ENCODE measurements at places on chromosomes 1 and 21.

DNA sequence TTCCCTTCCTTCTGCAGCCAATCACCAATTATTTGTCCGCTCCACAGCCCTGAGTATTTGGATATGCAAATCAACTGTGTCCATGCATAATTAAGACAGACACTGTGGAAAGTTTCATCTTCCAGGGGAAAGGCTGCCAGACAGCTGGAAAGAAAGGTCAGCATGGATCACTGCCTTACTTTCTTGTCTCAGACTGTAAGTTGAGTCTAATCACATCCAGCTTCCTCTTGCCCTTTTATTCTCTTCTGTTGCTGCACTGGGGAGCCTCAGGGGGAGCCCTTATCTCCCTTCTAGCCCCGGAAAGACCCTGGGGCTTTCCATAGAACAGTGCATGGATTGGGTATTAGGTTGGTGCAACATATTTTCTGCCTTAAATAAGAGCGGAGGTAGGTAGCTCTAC lies 182.9 kb downstream of the OMA1 start:
- no peak for DNase-seq

- peak; percentile 23 for DNase-seq
Measured at GRCh38 chr1:109240158-109241152, 8.9 kb upstream of the CELSR2 start.

DNA sequence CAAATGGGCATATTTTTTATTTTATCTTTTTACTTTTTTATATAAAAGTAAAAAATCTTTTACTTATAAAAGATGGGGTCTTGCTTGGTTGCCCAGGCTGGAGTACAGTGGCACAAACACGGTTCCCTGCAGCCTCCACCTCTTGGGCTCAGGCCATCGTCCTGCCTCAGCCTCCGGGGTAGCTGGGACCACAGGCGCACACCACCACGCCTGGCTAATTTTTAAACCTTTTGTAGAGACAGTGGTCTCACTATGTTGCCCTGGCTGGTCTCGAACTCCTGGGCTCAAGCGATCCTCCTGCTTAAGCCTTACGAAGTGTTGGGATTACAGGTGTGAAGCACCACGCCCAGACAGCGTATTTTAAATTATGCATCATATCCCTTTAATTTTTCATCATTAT lies 986 bp downstream of the H6PD start:
- no peak for DNase-seq

DNA sequence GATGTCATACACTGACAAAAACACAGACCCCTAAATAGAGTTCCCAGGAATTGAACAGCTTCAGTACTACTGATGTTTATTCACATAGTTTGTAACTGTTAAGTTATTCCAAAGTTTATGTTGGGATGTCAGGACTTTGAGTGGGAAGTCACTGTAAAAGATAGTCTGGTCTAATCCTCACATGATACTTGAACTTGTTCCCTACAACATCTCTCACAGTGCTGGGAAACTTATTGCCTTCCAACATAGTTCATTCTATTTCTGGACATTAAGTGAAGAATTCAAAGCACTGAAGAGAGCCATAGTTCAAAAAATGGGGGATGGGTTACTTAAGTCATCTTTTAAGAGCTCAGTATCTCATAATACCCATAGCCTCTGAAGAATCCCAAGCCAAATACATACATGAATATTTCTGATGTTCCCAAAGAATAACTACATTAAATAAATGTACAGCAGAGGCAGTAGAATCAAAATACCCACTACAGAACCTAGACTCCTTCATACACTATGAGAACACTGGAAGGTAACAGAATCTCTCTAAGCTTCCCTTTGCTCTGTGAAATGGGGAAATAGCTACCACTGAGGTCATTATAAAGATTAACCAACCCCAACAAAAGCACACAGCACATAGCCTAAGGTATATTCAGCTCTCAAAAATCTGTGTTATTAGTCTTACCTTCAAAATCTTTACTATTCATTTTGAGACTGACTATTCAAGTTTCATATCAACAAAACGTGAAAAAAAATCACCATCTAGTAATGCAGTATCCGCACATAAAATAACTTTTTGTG lies 81.4 kb downstream of the ESRRG start:
- no peak for DNase-seq

DNA sequence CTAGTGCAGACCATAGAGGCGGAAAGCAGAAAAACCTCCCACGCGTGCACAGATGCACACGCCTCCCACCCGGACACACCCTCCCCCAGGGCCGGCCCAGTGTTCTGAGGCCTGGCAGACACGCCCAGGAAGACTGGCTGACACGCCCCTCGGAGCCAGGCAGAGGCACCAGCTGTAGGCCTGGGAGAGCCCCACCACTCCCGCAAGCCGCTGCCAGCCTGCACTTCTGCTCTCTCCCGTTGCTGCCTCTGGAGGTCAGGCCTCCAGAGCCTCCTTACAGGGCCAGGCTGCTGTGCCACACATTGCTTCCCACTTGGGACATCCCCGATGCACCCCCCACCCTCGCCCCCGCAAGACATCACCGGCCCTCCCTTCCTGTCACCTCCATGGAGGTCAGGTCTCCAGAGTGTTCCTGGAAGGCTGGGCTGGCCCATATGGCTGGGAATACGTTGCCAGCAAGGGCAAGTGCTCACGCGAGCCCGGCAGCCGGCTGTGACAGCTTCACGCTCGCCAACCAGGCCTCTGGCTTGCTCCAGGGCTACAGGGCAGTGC lies 40.4 kb downstream of the CASZ1 start:
- DNase-seq: peak; percentile 15

- DNase-seq: no peak
Measured at GRCh38 chr1:82807563-82807962, 1006.8 kb downstream of the ADGRL2 start.

DNA sequence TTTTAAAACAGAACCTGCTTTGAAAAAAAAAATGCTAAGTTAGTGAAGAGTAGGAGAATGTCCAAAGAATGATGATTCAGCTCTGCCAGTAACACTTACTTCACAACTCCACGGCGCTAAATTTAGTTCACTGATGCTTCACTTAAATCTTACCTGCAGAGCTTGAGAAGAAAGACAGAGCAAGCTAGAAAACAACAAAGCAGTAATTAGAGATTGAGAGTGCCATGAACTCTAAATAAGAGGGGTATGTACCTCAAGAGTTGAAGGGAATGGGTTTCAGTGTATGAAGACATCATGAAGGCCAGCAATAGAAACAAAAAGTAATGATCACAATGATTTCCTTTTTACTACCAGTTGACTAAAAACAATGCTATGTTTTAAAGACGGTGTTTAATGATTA lies 32.8 kb downstream of the EPRS1 start:
- no peak for DNase-seq

- no peak for DNase-seq
Measured at GRCh38 chr1:15838721-15839120, 8.8 kb upstream of the SPEN start.

DNA sequence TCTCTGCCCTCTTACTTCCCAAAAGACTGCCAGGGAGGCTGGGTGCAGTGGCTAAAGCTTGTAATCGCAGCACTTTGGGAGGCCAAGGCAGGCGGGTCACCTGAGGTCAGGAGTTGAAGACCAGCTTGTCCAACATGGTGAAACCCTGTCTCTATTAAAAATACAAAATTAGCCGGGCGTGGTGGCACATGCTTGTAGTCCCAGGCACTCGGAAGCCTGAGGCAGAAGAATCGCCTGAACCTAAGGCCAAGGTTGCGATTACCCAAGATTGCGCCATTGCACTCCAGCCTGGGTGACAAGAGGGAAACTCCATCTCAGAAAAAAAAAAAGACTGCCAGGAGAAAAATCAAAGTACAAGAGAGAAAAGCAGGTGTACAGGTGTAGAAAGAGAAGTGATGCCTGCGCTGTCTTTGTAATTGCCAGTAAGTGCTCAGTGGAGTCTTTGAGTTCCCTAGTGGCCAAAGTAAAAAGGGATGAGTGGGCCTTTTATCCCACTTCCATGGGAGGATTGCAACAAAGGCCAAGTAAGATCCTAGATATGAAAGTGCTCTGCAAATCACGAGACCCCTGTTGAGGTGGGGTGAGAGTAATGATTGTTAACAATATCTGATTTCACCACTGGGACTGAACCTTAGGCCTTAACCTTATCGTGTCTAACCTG lies 94.7 kb upstream of the WNT4 start:
- DNase-seq: no peak

GRCh38 chr1:188433425-188433824 lies 1604.7 kb downstream of the PLA2G4A start:
- no peak for DNase-seq

GRCh38 chr21:15437883-15438282 lies 291.9 kb upstream of the USP25 start:
- no peak for DNase-seq

DNA sequence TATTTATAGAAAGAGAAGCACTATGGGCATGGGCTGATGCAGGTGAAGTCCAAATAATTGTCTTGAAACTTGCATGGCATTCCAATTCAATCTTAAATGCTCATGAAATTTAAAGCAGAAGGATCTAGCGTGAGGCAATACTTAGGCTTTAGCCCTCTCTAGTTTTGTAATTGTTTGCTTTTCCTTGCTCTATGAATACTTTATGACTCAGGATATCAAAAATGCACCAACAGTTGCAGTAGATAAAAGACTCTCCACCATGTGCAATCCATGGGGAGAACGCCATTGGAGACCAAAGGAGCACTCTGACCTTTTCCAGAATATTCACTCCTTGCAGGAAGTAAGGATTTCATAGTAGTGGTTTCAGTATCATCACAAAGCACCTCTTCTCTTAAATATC lies 436.4 kb downstream of the LRRIQ3 start:
- no peak for DNase-seq

- DNase-seq: peak; percentile 33
Measured at GRCh38 chr1:110880708-110881374, 7.9 kb downstream of the CD53 start.

GRCh38 chr21:39954570-39954969 lies 87.3 kb downstream of the PCP4 start:
- no peak for DNase-seq

DNA sequence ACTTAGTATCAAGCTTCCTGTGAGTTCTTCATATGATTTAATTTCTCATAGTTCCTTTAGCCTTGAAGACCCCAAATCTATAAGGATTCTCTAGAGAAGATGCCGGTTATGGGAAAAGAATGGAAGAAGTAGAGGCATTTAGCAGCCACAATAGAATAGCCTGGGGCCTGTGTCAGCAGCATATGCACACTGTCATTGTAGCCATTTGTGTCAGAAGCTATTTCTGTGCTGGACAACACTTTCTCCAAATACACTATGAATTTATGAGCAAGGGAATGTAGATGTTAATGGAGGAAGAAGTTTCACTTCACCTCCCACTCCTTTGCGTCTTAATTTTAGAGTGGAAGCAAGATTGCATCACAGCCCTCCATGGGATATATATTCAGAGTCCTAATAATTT lies 17.4 kb downstream of the JAM2 start:
- no peak for DNase-seq

DNA sequence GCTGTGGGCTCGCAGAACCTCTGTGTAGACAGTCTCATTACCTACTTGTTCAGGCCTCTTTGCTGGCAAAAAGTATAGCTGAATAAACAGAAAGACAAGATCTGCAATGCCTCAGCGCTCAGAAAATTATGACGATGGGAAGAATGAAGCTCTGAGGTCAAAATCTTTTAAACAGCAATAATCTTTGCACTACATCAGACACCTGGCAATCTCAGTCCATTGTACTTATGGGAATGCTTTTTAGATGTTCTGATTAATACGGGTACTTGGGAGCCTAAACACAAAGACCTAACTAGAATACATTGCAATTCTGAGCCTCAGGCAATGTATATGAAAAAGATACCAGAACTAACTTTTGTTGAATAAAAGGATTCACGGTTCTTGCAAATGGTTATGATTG lies 410.7 kb downstream of the SMYD3 start:
- DNase-seq: no peak

- DNase-seq: no peak
Measured at GRCh38 chr1:13702425-13703127, 2.6 kb downstream of the PRDM2 start.

- no peak for DNase-seq
Measured at GRCh38 chr1:169117599-169117998, 11.1 kb downstream of the ATP1B1 start.

DNA sequence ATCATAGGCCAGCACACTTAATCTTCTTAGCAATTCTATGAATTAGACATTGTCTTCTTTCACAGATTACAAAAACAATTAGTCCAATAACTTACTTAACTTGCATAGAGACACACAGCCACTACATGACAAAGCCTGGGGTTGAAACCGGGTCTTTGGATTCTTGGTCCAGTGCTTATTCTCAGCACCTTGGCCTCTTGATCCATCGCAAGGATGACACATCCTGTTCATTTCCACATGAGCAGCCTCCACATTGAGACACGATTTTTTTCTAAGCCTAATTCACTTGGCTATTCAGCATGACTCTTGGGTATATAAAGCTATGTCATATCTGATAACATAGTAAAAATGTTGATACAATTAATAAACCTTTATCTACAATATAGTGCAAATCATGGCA lies 221.0 kb upstream of the FOXD3 start:
- DNase-seq: no peak

- DNase-seq: no peak
Measured at GRCh38 chr1:218775501-218776021, 398.1 kb upstream of the LYPLAL1 start.

DNA sequence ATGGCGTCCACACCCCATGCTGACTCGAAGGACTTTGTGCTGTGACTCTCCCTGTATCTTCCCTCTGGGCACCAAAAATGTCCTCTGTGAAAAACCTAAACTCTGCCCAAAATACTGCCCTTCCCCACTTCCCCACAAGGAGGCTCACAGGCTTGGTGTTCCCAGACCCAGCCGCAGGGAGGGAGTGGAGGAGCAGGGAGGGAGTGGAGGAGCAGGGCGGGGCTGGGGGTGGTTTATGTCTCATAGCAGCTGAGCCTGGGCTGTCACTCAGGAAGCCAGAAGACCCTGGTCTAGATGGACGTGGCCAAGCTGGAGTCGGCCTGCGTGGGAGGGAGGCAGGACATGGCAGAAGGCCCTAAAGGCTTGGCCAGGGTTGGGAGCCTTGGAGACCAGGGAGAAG lies 461.7 kb downstream of the PTPRU start:
- DNase-seq: no peak

DNA sequence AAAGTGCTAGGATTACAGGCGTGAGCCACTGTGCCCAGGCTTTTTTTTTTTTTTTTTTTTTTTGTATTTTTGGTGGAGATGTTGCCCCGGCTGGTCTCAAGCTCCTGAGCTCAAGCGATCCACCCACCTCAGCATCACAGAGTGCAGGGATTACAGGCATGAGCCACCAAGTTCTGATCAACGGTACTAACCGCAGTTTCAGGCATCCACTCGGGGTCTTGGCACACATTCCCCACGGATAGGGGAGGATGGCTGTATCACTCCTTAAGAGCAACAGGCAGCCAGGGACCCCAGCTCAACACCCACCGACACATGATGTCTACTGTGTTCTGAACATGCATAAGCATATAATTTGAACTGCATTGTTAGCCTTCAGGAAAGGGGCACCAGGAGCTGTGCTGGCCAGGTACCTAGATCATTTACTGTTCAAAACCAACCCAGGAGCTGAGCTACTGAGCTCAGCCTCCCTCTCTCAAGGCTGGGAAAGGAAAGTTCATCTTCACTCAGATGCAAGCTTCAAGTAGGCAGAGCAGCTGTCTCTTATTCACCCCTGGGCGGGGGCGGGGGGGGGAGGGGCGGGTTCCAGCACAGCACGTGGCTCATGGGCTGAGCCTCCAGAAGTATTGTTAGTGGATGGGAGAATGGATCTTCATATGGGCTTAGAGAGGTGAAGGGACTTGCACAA lies 24.7 kb downstream of the CAPZB start:
- no peak for DNase-seq

GRCh38 chr1:25816112-25816718 lies 3.5 kb upstream of the MTFR1L start:
- no peak for DNase-seq

- DNase-seq: no peak
Measured at GRCh38 chr1:24704411-24705259, 40.6 kb upstream of the CLIC4 start.

All from erythroblast (primary cell).